Upper lobe of right lung (tissue), 1 donor: ENCODE measurements at places on chromosomes 1 and 21. TPM values are rescaled to one million over a fixed set of nuclear protein-coding genes. Genes with fewer than 3 reads are reported as not detected.

Gene ZC3H11A
- total RNA-seq: 84.5 TPM

Gene B3GALT5
- total RNA-seq: not detected

Gene STRIP1
- 35.6 TPM for total RNA-seq

Gene DIRAS3
- 1.4 TPM for total RNA-seq

- H3K36me3 ChIP-seq: no peaks in the 10 kb centered on the region
- no peaks in the 10 kb centered on the region for H3K27me3 ChIP-seq
- peak; percentile 71 for DNase-seq
- H3K4me3 ChIP-seq: no peak overlapping the region
- no peak overlapping the region for H3K27ac ChIP-seq
Observed at GRCh38 chr1:41751804-41752513, 166.8 kb downstream of the HIVEP3 start.

DNA sequence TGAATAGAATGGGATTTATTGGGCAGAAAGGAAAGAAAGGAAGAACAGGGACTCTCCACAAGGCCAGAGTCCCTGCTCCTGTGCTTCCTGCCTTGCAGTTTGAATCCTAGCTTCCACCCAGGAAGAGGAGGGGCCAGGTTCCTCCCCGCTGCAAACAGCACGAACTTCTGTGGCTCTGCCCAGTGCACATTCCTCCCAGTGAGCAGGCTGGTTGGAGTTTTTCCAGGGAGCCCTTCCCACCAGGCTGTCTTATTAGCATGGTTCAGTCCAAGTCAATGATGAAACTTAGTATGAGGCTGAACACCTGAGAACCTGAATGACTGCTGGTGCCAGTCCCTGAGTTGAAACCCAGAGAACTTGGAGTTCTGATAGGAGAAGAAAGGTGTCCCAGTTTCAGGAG is 247.2 kb downstream of the DUSP10 start:
- H3K36me3 ChIP-seq: no peaks in the 10 kb centered on the region
- no peak overlapping the region for H3K4me3 ChIP-seq
- no peak for DNase-seq

GRCh38 chr1:171488190-171488929 is 3.0 kb downstream of the PRRC2C start:
- H3K36me3 ChIP-seq: peaks cover 10% of the 10 kb centered on the region
- no peak overlapping the region for H3K27ac ChIP-seq
- no peak for DNase-seq
- H3K27me3 ChIP-seq: no peaks in the 10 kb centered on the region
- peaks cover 51% of the 10 kb centered on the region for H3K4me1 ChIP-seq

GRCh38 chr1:37814252-37814651 is 6.2 kb upstream of the YRDC start:
- no peak for DNase-seq
- no peak overlapping the region for H3K4me3 ChIP-seq
- no peak overlapping the region for H3K27ac ChIP-seq
- no peaks in the 10 kb centered on the region for H3K27me3 ChIP-seq

DNA sequence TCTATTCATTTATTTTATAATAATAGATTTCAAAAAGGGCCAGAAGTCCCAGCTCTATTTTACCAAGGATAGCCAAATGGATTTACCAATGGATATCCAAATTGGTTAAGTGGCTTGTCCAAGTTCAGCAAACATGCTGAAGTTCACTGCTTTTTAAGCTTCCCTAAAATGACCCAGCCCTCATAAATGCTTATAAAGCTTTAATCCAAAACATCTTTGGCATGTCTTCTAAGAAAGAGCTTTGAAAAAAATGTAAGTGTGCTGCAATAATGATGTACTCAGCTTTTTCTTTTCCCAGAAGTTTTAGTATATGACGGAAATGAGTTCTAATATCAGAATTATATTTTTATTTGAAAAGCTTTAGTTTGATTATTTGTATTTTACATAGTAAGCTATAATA is 451.5 kb upstream of the ADAMTS5 start:
- H3K27ac ChIP-seq: no peak overlapping the region
- H3K4me3 ChIP-seq: no peak overlapping the region
- no peaks in the 10 kb centered on the region for H3K36me3 ChIP-seq
- DNase-seq: no peak
- H3K27me3 ChIP-seq: no peaks in the 10 kb centered on the region
- peaks cover 4% of the 10 kb centered on the region for H3K4me1 ChIP-seq

DNA sequence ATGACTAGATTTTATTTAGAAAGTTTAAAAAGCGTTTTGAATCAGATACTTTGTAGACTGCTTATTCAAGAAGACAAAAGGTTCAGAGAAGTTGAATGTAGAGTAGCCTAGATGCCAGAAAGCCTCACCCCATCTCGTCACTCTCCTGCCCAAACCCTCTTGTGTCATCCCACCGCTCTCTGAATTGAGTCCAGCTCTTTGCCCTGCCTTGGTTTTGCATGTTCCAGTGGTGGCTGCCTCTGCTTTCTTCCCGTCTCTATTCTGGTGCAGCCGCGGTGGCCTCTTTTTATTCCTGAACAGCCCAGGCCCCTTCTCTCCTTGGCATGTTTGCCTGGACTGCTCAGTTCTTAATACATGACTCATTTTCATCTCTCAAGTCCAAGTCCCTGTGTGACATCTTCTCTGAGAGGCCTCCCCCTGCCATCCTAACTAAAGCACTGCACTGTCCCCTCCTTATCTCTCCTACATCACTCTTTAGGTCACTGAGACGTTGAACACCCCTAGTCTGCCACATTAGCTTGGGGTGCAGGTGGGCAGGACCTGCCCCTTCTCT is 22.9 kb downstream of the PRDM2 start:
- no peak overlapping the region for H3K4me3 ChIP-seq
- H3K27me3 ChIP-seq: no peaks in the 10 kb centered on the region
- H3K27ac ChIP-seq: no peak overlapping the region
- H3K4me1 ChIP-seq: no peaks in the 10 kb centered on the region
- no peak for DNase-seq
- H3K36me3 ChIP-seq: no peaks in the 10 kb centered on the region

DNA sequence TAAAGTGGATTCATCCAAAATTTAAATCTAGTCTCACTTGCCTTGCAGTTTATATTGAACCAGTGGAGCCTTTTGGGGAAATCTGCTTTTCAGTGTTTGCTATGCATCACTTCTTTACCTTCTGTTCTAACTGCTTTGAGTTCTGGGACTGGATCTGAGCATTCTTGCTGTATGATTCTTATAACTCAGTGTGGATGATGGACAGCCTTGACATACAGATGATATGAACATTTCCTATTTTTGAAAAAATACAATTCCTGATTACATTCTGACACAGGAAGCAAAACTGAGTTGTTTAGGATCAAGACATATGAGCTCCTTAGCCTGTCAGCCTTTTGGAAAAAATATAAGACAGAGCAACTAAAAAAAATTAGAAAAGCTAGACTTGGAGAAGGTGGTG is 115.2 kb downstream of the DISP1 start:
- H3K27me3 ChIP-seq: no peaks in the 10 kb centered on the region
- peaks cover 5% of the 10 kb centered on the region for H3K4me1 ChIP-seq
- H3K36me3 ChIP-seq: no peaks in the 10 kb centered on the region
- no peak for DNase-seq
- peak overlapping the region; percentile 4 for H3K27ac ChIP-seq

GRCh38 chr21:38986406-38986805 is 180.7 kb downstream of the ETS2 start:
- no peaks in the 10 kb centered on the region for H3K27me3 ChIP-seq
- H3K4me3 ChIP-seq: no peak overlapping the region
- H3K4me1 ChIP-seq: peaks cover 48% of the 10 kb centered on the region
- H3K36me3 ChIP-seq: no peaks in the 10 kb centered on the region
- no peak for DNase-seq

GRCh38 chr1:44135886-44136285 is 5.5 kb downstream of the KLF18 start:
- no peaks in the 10 kb centered on the region for H3K36me3 ChIP-seq
- H3K27me3 ChIP-seq: no peaks in the 10 kb centered on the region
- H3K4me1 ChIP-seq: no peaks in the 10 kb centered on the region
- DNase-seq: no peak

DNA sequence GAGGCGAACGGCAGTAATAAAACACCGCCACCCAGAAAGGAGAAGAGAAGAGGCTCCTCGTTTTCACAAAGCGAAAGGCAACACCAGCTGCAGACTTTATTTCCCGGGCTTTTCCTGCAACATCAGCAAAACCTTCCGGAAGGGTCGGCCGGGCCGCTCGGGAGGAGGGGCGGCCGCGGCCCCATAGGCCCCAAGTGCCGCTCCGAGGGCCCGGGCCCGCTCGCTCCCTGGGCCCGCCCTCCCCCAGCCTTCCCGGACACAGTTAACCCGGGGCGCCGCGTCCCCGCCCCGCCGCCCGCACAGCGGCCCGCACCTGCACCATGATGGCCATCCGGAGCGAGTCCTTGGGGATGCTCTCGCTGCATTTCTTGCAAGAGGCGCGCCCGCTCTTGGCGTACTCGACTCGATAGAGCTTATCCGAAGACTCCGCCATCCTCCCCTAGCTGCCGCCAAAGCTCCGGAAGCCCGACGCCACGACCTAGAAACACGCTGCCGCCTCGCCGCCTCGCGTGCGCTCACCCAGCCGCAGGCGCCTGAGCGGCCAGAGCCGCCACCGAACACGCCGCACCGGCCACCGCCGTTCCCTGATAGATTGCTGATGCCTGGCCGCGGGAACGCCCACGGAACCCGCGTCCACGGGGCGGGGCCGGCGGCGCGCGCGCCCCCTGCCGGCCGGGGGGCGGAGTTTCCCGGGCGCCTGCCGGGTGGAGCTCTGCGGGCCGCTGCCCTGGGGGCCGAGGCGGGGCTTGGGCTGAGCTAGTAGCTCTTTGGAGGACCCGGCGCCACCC is at the start of gene PARP1:
Gene PARP1, minus strand, starts transcription at position 597 of the 788 bp plus-strand sequence. Its CDS starts 164 bp downstream, at position 433.
- H3K27me3 ChIP-seq: no peaks in the 10 kb centered on the region
- H3K27ac ChIP-seq: peak within 1 kb of the TSS; percentile 80
- peak within 1 kb of the TSS; percentile 84 for H3K4me3 ChIP-seq
